ENCODE measurements at places on chromosomes 1 and 21. TPM values are rescaled to one million over a fixed set of nuclear protein-coding genes. Genes with fewer than 3 reads are reported as not detected.

GRCh38 chr1:29470087-29470787 lies 233.9 kb downstream of the PTPRU start:
- H3K27ac ChIP-seq, result no peak overlapping the region
- H3K27me3 ChIP-seq, result no peaks in the 10 kb centered on the region
- H3K4me1 ChIP-seq, result no peaks in the 10 kb centered on the region
- no peaks in the 10 kb centered on the region for H3K36me3 ChIP-seq

The CFAP141 gene
- not detected for total RNA-seq

DNA sequence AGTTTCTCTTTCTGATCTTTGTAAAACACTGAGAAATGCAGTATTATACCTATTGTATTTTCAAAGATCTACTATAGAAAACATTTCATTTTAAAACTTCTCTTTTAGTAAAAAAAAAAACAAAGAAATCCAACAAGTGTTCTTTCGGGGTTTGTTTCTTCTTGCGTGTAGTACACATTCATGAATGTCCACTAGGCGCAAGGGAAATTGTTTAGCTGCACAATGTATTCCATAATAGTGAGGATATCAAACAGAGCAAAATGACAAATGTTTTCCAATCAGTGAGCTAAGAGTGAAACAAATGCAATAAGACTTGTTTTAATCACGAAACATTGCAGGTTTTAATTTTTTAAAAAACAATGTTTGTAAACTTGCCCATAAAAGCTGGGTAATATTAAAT lies 68.6 kb downstream of the LHX8 start:
- DNase-seq, result no peak
- no peak overlapping the region for H3K27ac ChIP-seq
- no peaks in the 10 kb centered on the region for H3K27me3 ChIP-seq
- no peaks in the 10 kb centered on the region for H3K4me1 ChIP-seq
- H3K4me3 ChIP-seq, result no peak overlapping the region
- no peaks in the 10 kb centered on the region for H3K36me3 ChIP-seq

GRCh38 chr1:89064632-89065031 lies 376 bp downstream of the GBP1 start:
- peaks cover 21% of the 10 kb centered on the region for H3K36me3 ChIP-seq
- peak overlapping the region; percentile 60 for H3K4me3 ChIP-seq
- no peaks in the 10 kb centered on the region for H3K27me3 ChIP-seq
- DNase-seq, result no peak
- H3K27ac ChIP-seq, result peak overlapping the region; percentile 92

DNA sequence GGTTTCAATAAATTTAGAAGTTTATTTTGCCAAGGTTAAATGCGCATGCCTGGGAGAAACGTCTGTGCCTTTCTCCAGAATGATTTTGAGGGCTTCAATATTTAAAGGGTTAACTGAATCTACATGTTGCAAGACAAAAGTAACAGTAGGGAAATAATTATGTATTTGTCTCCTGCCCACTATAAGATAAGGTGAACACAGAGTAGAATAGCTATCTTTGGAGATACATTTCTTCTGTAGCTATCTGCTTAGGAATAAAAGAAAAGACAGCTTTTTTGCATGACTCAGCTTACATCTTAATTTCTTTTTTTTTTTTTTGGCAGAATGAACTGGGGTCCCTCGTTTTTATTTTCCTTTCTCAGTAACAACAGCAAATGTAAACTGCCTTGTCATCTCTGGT lies 1351.6 kb downstream of the AMY1C start:
- H3K36me3 ChIP-seq, result no peaks in the 10 kb centered on the region
- no peak overlapping the region for H3K4me3 ChIP-seq
- DNase-seq, result no peak
- no peaks in the 10 kb centered on the region for H3K27me3 ChIP-seq
- H3K4me1 ChIP-seq, result no peaks in the 10 kb centered on the region
- H3K27ac ChIP-seq, result no peak overlapping the region

The RBP7 gene
- total RNA-seq, result 20.4 TPM

DNA sequence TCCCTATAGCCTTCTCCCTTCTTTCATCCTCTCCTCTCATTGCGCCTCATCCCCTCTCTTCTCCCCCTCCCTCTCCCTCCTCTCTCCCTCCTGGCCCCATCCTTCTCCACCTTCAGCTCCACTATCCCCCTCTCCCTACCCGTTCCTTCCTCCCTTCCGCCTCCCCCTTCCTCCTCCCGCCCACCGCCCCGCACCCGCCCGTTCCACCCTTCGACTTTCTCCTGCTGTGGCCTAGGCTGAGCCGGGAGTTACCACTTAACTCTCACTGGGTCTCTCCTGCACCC lies 1.6 kb downstream of the NPR1 start:
- H3K4me1 ChIP-seq, result peaks cover 8% of the 10 kb centered on the region
- DNase-seq, result no peak
- H3K27me3 ChIP-seq, result peaks cover 9% of the 10 kb centered on the region
